ENCODE measurements at places on chromosomes 12 and 14.

DNA sequence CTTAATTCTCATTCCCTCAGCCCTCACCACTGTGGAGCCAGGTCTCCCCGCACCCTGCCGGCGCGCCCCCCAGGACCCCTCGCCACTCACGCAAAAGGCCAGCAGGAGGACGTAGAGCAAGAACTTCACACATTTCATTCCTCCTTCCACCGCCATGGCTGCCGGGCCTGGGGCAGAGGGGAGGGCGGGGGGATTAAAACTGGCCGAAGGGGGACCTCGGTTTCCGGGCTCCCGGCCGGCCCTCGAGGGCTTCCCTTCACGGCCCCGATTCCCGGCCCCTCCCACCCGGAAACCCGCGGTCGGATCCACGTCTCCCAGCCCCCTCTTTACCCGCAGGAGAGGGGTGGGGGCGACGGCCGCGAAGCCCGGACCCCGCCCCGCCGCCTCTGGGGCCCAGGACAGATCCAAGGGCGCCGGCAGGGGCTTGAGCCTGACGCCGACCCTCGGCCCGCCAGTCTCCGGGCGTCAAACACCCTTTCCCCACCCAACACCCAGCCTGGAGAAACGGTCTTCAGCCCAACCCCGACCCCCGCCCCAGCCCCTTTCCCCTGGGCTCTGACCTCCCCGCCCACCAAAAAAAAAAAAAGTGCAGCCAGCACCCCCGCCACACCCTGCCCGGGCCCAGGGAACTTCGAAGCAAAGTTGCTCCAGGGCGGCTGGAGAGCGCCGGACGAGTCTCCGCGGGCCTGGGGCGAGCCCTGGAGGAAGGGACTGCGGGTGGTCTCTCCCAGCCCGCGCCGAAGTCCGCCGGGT, 447 bp downstream of the CD63 start:
- no peak for DNase-seq

DNA sequence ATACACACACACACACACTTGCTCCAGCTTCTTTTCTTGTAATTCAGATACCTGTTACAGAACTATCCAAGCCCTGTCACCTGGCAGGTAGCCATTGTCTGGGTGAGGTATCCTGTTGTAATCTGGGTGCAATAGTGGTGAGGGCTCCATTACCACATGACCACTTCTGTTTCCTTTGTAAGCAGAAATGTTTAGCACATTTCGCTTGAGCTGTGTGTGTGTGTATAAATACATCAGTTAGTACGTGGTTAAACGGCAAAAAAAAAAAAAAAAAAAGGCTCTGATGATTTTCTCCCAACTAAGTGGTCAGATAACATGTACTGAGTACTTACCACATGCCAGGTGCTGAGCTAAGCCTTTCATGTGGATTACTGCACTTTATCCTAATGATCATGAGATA, 129.3 kb upstream of the SSTR1 start:
- no peak for DNase-seq

GRCh38 chr12:14779834-14780233, 23.4 kb downstream of the WBP11 start:
- no peak for DNase-seq

GRCh38 chr12:1796515-1797010, 23.8 kb upstream of the LRTM2 start:
- no peak for DNase-seq

DNA sequence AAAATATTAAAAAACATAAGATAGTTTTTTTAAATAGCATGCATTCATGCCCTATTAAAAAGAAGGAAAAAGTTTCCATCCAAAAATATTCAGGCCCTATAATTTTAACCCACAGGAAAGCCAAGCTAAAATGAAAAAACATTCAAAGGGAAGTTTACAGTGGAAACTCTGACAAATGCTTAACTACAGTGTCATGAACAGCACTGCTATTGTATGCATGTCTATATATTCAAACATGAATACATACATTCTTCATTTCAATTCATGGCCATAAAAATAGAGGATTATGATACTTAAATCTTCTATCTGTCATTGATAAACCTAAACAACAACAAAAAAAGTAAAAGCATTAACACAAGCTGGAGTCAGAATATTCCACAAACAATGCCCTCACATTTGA, 67.4 kb downstream of the PPP2R5E start:
- no peak for DNase-seq

- DNase-seq, result no peak
Measured at GRCh38 chr12:974271-974862, 16.7 kb upstream of the ERC1 start.

- no peak for DNase-seq
Measured at GRCh38 chr12:68908076-68908475, 24.9 kb downstream of the CPM start.

DNA sequence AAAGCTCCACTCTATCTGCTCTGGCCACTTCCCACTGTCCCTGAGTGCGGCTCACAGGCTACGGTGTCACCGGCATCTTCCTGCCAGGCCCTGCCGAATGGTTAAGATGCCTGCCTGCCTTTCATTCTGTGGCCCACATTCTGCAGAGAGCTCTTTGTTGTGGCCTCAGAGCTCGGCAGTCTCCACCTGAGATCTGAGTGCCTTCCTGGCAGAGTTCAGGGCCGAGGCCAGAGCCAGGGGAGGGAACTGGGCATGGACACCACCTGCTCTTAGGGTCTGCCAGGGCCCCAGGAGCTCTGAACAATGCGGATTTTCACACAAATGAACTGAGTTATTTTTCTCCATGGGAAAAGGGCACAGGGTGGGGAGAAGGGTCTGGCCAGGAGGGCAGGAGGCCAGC, 127.2 kb downstream of the RBM19 start:
- no peak for DNase-seq

GRCh38 chr14:68297876-68298468, 478.4 kb downstream of the RAD51B start:
- DNase-seq, result no peak

DNA sequence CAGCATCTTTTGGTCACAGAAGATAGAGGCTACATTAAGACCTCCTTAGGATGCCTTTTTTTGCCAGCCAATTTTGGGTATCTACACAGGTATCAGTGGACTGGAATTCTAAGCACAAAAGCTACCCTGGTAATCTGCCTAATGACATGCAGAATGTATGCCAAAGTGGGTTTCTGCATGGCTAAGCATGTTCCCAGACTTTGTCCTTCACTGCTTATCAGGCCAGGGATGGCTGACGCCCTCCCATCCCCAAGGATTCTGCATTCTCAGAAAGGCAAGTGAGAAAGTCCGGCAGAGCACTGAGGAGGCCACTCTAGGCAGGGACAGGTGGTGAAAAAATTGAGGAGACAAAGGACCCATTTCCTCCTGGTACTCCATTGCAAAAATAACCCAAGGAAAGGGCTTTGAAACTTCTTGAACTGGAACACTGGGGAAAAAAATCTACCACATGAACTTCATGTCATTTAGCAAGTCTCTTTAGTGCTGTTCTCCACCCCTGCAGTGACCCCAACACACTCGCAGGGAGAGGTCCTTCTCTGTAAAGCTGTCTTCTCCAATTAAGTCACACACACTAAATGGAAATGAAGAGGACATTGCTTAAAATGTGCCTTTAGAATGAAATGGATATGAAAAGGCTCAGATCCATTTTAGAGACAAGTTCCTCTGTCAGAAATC, 91.7 kb upstream of the MAX start:
- no peak for DNase-seq

DNA sequence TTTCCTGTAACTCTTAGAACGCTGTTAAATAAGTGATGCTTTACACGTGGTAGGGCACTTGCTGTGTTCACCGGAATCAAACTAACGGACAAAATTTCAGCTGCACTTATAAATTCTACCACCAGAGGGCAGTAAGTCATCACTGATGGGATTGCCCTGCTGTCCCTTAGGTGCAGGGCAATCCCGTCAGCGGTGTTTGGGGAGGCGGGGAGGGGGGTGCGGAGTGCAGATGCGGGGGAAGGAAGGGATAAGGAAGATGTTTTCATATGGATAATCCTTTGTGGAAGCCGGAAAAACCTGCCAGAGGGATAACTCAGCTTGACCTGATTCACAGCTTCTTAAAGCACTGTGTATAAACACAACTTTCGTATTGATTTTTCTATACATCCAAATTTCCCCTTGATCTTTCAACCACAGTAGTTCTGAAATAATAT, 21.7 kb upstream of the SLC10A1 start:
- DNase-seq, result peak; percentile 74

DNA sequence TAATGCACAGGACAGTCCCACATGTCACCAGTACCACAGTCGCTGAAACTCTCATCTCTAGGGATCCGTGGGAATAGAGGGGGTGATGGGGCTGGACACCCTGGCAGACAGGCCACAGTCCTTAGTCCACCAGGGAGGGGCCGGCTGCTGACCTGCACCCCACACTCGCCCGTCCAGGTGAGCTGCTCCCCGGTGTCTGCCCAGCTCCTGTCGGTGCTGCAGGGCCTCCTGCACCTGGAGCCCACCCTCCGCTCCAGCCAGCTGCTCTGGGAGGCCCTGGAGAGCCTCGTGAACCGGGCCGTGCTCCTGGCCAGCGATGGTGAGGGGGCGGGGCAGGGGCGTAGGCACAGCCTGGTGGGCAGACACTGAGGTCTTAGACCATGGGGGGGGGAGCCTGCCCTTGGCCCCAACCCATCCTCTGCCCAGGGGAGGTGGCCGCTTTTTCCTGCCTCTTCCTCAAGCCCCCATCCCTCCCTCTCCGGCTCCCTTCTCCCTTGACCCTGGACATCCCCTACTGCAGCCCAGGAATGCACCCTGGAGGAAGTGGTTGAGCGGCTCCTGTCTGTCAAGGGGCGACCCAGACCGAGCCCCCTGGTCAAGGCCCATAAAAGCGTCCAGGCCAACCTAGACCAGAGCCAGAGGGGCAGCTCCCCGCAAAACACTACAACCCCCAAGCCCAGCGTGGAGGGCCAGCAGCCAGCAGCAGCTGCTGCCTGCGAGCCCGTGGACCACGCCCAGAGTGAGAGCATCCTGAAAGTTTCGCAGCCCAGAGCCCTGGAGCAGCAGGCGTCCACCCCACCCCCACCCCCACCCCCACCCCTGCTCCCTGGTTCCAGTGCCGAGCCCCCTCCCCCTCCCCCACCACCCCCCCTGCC, 17.1 kb upstream of the ADSS1 start:
- DNase-seq, result no peak

- no peak for DNase-seq
Measured at GRCh38 chr12:49305762-49306510, 11.0 kb downstream of the PRPH start.

GRCh38 chr12:115387467-115387901, 703.5 kb upstream of the TBX3 start:
- DNase-seq, result no peak

DNA sequence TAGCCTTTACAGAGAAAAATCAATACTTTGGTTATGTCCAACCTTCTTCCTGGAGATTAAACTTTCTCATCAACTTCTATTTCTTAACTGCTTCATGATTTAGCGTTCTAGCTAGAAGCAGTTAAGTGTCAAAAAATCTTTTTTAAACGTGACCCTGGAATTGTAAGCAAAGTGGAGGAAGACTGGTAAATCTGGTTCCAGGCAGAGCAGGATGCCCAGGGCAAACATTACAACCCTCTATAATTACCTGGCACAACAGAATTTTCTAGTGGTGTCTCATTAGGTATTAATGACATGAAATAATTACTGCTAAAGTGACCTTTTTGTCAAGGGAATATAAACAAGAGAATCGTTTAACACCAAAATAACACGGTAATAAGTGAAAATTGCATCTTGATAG, 320.8 kb downstream of the MED13L start:
- no peak for DNase-seq

DNA sequence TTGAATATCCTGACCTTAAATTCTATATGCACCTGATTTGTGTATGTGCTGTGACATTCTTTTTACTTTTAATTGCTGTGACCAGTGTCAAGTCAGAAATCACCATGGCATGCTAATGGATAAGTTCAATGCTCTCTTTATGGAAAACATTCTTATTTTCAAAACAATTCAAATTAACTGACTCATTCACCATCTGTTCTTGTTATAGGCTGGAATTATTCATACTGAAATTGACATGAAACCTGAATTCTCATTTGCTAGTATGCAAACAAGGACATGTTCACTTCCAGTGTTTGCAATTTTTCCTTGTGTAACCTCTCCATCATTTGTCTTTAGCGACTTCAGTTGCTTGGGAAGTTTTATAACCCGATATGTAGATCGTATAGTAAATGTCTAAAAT, at the start of gene TAS2R30:
Gene TAS2R30, minus strand, starts transcription at position 340 of the 400 bp plus-strand sequence. CDS start 400 bp downstream, outside the sequence.
- DNase-seq, result no peak

GRCh38 chr12:65430571-65431306, 152.3 kb downstream of the MSRB3 start:
- peak; percentile 48 for DNase-seq

DNA sequence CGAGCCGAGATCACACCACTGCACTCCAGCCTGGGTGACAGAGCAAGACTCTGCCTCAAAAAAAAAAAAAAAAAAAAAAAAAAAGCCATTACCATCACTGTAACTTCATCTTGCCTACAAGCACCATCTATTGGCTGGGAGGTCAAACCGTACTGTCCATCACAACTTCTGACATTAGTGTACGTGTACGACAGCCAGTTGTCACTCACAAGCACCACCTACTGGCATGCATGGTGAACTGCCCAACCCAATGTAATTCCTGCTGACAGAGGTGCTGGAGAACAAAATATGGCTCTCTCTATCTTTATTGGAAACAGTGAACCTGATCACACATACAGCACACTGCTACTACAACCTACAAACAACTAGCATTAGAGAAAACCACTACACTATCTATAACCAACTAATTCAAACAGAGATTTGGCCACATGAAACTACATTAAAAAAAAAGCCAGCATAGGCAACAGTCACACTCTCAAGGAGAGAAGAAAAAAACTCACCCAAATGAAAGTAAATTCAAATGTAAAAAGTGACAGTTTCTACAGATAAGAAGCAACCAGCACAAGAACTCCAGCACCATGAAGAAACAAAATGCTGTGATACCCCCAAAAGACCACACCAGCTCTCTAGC, 82.3 kb downstream of the PUS7L start:
- DNase-seq, result no peak

DNA sequence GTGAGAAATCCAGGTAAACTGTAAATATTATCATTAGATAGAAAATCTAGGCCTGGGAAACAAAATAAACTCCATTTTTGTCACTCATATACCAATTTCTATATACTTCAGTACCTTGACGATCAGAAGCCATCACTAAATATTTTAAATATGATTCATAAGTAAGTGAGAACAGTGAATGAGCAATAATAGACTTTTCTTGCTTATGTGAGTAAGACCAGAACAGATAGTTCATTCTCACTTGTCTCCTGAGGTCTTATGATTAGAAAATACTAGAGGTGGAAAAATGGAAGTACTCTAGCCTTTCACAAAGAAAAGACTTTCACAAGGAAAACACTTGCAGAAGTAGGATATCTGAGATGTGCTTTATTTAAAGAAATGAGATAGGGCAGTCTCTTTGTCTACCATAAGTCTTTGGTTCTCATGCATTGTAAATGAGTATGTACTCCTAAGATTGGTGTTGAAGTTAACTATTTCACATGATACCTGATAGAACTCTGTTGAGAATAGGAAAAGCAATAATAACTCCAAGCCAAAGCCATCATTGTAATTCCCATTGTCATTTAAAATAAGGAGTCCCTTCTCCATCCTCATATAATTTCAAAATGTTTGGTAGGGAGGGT, 10.1 kb upstream of the SMCO3 start:
- DNase-seq, result no peak

DNA sequence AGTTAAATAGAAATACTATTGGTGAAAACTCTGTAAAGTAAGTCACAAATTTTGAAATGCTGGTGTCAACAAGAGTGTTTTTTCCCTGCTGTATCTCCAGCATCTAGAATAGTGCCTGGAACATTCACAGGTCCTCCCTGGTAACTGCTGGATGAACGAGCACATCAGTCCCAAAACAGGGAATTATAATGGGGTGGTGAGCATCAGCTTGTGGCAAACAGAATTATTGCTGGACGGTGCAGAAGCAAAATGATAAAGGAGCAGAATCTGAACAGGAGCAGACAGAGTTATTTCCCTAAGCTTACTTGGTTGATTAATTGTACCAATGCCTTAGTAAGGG, 129.9 kb downstream of the GRIP1 start:
- no peak for DNase-seq
